ENCODE measurements at places on chromosomes 7 and 10.

GRCh38 chr10:103265717-103266329 is 11.1 kb upstream of the INA start:
- DNase-seq = peak; percentile 81

- DNase-seq = no peak
These were observed 2.0 kb upstream of the KIAA1217 start for GRCh38 chr10:24206926-24207325.

DNA sequence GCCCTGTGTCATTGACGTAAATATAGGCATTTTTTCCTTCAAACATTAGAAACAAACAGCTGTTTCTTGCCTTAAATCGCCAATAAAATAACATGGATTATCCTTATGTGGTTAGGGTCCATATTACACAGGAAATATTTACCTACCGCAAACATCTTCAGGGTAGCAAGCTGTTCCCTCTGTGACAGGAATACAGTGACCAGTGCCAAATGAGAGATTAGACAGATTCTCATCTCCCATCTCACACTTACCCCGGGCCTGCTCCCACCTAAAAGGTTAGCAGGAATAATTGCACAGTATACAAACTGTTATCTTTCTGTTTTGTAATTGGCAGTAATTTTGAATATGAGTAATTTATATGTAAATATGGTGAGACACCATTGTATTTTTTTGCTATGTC is 16.5 kb downstream of the MKI67 start:
- no peak for DNase-seq

GRCh38 chr10:74150204-74150989 is at the start of gene AP3M1:
AP3M1 (minus strand) TSS chr10:74150828; CDS start chr10:74138379, 12,449 bp downstream.
- no peak for DNase-seq

- no peak for DNase-seq
These were observed 37.0 kb upstream of the EGR2 start for GRCh38 chr10:62852961-62853702.

DNA sequence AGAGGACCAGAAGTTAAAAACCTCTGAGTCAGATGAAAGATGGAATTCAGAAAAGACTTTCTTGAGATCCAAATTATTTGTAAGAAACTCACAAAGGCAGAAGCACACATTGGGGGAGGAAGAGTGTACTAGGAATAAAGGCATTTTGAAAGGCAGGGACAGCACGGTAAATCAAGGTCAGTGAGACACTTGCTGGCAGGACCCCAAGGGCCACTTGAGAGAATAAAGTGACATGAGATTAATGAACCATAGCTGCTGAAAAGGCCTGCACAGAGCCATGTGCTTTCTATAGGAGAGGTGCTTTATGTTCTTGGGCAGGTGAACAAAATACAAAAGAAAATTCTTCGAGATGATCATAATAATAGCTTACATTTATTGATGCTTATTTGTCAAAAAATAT is 929.9 kb upstream of the MBL2 start:
- no peak for DNase-seq

DNA sequence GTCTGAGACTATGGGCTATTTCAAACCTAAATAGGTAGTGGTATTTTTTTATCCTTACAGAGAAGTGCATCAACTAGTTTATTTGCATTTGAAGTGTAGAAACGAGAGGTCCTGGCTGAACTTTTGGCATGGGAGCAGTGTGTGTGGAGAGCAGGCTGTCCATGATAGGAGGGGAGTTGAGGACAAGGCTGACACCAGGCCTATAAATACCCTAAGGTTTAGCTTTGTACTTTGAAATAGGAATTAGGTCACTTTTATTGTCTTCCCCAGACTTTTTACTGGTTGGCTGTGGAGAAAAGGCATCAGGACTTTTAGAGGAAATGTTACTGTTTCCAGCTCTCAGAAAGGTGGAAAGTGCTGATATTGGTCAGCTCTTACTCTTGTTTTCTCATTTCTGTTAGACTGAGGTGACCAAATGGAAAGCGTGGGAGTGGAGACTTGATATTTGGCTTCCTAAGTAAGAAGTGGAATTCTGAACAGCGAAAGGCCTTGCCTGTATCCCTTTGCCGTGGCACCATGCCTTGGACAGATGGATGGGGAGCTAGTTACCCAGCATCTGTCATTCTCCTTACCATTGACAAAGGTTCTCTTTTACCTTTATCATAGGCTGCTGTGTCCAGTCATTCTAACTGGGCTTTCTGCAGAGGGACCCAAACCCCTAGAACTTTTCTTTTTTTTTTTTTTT is 46.0 kb downstream of the GBF1 start:
- DNase-seq = no peak

DNA sequence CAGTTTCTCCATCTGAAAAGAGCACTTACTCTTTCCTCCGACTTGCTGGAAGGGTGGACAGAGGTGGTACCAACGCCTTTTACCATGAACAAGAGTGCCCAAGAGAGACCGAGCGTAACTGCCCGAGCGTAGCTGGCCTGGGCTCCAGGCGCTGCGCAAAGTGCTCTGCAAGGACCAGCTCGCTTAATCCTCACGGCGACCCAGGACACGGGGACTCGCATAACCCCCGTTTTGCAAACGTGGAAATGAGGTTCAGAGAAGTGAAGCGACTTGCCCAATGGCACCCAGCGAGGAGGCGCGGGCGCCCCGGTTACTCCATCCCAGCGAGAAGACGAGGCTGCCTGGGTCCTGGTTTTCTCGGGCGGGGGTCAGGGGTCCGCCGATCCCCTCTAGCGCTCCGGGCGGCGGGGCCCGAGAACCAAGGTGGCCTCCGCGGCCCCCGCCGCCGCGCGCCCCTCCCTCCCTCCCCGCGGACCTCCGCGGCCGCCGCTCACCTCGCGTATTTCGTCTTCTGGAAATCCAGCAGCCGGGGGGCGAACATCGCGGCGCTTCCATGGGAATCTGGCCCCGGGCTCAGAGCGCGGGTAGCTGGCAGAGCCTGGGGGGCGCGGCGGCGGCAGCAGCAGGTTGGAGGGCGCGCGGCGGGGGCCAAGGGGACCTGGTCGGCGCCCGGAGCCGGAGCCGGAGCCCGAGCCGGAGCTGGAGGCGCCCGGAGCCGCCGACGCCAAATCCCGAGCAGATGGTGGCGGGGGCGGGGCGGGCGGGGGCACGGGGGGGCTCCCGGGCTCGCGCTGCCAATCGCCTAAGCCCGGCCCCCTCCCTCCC is at the start of gene MMD2:
MMD2 (minus strand) TSS at position 711 of the 825 bp plus-strand sequence; CDS start at position 541, 170 bp downstream.
- no peak for DNase-seq

DNA sequence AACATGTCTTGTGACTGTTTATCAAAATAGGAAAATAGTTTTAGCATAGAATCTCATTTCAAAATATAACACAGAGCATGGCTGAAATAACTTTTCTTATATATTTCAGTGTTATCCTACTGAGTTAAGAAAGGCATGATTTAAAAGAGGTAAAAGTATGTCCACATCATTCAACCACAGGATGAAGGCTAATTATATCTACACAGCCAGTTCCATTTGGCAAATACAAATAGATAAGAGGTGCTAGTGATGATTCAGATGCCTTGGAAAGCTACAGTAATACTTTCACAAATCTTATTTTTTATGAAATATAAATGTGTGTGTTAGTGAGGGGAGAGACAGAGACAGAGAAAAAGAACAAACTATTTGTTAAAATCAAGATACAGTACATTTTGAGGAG is 42.9 kb upstream of the PCDH15 start:
- DNase-seq = no peak

DNA sequence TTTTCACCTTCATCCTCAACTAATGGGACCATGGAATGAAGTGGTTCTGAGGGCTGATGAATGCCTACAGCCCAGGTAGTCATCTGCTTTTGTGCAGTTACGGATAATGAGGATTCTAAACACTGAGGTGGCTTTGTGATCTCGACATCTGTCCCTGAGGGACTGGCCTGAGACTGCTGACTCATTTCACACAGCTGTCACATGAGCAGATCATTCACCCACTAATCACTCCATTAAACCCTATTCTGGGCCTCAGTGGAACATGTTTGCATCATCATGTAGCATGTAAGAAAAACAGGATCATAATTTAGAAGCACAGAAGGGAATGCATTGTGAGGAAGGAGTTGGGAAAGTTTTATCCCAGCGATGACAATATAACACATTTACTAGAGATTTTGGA is 79.4 kb upstream of the FEZF1 start:
- no peak for DNase-seq

DNA sequence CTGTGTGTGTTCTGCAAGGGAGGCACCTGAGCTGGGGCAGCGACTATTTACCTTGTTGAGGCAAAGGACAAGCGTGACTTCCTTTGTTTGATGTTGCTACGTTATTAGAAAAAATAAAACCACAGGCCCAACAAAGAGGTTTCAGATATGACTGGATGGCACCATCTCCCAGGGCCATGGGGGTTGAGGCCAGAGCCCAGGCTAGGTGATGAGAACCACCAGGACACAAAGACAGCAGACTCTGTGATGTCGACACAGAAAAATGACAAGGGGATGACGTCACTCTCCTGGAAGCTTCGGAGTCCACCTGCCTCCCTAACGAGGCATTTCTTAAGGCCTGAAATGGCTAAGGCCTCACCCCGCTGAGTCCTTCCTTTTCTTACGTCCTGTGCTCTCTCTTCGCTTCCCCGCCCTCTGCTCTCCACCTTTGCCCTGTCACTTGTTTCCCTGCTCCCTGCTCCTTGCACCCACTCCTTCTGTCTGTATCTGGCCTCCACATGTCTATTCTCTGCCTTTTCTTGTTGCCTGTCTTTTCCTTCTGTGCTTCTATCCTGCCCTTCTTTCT is 83.0 kb upstream of the ADRB1 start:
- no peak for DNase-seq

- peak; percentile 11 for DNase-seq
These were observed 180.3 kb upstream of the MYO3A start for GRCh38 chr10:25753776-25754175.

GRCh38 chr7:32161708-32162107 is 91.5 kb upstream of the PDE1C start:
- peak; percentile 74 for DNase-seq

DNA sequence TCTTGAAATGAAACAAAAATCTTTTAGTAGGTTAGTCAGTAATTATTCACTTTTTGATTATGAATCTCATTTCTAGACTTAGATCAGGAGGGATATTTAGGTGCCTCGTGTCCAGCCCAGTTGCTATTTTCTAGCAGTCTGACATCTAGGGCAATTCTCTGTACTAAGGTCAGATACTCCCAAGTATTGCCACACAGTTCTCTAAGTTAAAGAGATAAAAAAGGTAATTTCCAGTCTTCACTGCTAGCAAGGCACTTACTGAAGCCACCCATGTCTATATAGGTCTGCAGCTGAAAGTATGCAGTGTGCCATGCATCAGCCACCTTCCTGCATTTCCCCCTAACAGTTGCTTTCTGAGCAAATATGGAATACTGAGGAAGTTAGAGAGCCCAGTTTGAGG is 83.4 kb downstream of the PON1 start:
- DNase-seq = no peak

- peak; percentile 88 for DNase-seq
These were observed 212.5 kb downstream of the ADAM12 start for GRCh38 chr10:126175641-126176262.

- no peak for DNase-seq
These were observed 73.9 kb downstream of the VTI1A start for GRCh38 chr10:112520914-112521313.

DNA sequence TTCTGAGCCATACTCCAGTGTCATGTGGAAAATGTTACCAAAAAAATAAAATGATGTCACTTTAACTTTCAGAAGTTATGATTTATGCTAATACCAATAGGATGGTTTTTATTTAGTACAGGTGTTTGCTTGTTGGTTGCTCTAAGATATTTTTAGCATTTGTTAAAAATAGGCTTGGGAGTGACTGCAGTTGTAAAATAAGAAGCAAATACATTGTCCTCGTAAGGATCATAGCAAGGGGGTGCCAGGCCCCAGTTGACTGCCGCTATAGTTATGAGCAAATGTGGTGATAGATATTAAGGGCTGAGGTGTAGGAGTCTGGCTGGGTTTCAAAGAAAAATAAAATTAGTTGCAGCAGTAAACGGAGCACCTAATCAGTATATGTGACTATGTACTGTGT is 354.4 kb upstream of the BMPER start:
- no peak for DNase-seq

DNA sequence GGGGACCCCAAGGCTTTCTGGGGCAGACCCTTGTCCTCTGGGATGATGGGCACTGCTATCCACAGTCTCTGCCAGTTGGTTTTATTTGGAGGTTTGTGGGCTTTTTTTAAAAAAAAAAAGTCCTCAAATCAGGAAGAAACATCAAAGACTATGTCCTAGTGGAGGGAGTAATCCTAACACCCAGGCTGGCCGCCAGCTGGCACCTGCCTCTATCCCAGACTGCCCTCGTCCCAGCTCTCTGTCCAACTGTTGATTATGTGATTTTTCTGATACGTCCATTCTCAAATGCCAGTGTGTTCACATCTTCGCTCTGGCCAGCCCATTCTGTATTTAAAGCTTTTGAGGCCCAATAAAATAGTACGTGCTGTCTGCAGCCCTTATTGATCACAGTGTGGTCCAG is 61.0 kb upstream of the LRRC4 start:
- no peak for DNase-seq

DNA sequence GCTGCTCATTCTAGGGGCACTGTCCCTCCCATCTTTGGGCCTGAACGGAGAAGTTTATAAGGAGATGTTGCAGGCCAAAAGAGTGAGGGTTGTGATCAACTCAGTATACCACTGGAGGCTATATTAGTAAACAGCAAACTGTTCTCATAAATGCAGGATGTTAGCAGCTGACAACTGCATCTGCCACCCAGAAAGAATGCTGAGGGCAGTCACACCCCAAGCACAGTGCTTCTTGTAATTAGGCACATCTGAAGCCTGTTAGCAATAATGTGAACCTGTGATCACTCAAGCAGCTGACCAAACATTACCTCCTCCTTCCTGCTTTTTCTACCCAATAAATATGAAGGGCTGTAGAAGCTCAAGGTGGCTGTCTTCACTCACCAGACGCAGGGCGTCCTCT is 38.4 kb upstream of the ZNF138 start:
- no peak for DNase-seq

DNA sequence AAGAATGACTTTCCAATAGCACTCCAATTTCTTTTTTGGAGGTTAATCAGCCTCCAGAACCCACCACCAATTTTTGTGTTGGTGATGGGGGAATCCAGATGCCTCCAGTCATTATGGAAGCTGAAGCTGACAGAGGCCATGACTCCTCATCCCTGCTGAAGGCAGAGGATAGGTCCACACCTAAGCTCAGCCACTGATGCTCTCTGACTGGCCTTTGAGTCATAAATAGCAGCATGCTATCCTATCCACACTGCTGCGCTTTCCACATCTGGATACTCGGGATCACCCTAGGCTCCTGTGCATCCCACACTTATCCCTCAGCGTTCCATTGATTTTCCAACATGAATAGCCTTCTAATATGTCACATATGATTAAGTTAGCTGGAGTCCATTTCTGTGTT is 124.2 kb downstream of the TES start:
- no peak for DNase-seq

DNA sequence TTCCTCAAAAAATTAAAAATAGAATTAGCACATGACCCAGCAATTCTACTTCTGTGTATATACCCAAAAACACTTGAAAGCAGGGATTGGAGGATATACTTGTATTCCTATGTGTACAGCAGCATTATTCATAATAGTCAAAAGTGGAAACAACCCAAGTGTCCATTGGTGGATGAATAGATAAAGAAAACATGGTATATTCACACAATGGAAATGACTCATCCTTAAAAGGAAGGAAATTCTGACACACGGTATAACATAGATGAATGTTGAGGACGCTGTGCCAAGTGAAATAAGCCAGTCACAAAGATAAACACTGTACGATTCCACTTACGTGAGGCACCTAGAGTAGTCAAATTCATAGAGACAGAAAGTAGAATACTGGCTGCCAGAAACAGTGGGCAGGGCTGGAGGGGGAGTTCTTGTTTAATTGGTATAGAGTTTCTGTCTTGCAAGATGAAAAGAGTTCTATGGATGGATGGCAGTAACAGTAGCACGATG is 26.6 kb upstream of the KAT6B start:
- DNase-seq = peak; percentile 94

All from astrocyte of the spinal cord (primary cell).